ENCODE measurements at places on chromosomes 5 and 9.

GRCh38 chr5:96896276-96896675 lies 20.0 kb downstream of the ERAP2 start:
- peaks cover 57% of the 10 kb centered on the region for H3K36me3 ChIP-seq
- H3K27me3 ChIP-seq, result no peaks in the 10 kb centered on the region
- peak overlapping the region; percentile 98 for H3K27ac ChIP-seq
- peak overlapping the region; percentile 79 for H3K4me3 ChIP-seq
- DNase-seq, result peak; percentile 85
- peaks cover 61% of the 10 kb centered on the region for H3K4me1 ChIP-seq

DNA sequence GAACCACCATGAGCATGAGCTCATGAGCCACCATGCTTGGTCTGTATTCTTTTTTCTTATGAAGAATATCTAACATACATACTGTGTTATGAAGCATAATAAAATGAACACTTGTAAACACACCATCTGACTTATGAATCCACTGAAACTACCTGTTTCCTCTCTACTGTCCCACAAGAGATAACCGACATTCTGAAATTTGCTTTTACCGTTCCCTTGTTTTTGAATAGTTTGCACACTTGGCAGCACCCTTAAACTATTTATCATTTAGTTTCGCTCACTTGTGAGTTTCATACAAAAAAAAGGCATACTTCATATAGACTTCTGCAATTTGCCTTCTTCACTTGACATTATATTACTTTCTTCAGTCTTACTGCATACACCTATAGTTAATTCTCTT lies 8.9 kb downstream of the LARS1 start:
- peaks cover 15% of the 10 kb centered on the region for H3K4me1 ChIP-seq
- H3K4me3 ChIP-seq, result no peak overlapping the region
- no peak for DNase-seq
- H3K36me3 ChIP-seq, result peaks cover 43% of the 10 kb centered on the region
- H3K27ac ChIP-seq, result no peak overlapping the region

DNA sequence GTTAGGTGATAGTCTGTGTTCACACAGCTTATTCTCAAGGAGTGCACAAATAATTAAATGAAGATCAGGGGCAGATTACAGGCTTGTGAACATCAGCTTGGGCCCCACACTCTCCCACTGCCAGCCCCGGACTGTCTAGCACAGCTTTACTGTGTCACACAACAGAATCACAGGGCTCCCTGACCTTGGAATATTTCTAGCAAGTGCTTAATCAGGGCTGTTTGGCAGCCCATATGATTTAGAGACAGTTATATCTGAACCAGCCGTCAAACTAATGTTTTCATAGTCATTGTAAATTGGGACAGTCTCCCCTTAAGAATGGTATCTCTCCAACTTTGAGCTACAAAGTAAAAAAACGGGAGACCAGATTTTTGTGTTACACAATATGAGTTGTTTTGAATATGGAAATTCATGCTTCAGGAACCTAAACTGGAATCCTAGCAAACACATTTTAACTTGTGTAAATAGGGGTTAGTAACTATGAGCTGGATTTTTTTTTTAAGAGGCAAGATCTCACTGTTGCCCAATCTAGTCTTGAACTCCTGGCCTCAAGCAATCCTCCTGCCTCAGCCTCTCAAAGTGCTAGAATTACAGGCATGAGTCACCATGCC lies 517.6 kb downstream of the BNC2 start:
- H3K27ac ChIP-seq, result no peak overlapping the region
- no peaks in the 10 kb centered on the region for H3K4me1 ChIP-seq
- H3K36me3 ChIP-seq, result no peaks in the 10 kb centered on the region
- no peak overlapping the region for H3K4me3 ChIP-seq
- no peak for DNase-seq

DNA sequence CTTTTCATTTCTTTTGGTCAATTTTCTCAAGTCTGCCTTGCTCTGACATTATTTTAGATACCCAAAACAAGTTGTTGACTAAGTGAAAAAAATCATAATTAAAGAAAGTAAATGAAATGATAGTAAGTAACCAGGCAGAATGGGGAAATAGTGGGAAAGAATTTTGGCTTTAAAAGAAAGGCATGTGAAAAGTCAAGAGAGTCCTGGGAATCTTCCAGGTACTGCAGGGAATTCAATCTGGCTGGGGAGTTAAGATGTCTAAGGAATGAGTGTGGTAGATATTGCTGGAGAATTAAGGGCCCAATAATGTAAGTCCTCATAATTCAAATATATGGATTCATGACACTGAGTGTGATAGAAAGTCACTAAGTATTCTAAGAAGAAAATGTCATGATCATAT lies 123.1 kb upstream of the PAPPA start:
- H3K4me1 ChIP-seq, result no peaks in the 10 kb centered on the region
- H3K4me3 ChIP-seq, result no peak overlapping the region
- no peaks in the 10 kb centered on the region for H3K27me3 ChIP-seq
- DNase-seq, result no peak
- no peaks in the 10 kb centered on the region for H3K36me3 ChIP-seq

DNA sequence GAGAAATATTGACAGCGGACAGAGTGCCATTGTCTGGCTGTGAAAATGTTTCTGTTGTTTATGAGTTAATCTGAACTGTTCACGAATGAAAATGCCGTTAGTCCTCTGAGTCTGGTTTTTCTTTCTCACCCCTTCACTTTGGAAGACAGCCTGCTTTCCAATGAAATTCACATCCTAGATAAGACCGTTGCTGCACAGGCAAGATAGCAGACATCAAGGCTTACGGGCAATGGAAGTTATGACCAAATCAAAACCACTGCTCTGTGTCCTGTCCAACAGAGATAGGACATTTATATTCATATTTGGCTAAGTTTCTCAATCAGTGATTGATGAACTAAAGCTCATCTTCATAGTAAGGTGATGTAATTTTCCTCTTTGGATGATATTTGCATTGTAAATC lies 180.0 kb upstream of the DMAC1 start:
- peaks cover 75% of the 10 kb centered on the region for H3K4me1 ChIP-seq
- no peak overlapping the region for H3K27ac ChIP-seq
- no peaks in the 10 kb centered on the region for H3K36me3 ChIP-seq
- no peak for DNase-seq
- H3K4me3 ChIP-seq, result no peak overlapping the region

DNA sequence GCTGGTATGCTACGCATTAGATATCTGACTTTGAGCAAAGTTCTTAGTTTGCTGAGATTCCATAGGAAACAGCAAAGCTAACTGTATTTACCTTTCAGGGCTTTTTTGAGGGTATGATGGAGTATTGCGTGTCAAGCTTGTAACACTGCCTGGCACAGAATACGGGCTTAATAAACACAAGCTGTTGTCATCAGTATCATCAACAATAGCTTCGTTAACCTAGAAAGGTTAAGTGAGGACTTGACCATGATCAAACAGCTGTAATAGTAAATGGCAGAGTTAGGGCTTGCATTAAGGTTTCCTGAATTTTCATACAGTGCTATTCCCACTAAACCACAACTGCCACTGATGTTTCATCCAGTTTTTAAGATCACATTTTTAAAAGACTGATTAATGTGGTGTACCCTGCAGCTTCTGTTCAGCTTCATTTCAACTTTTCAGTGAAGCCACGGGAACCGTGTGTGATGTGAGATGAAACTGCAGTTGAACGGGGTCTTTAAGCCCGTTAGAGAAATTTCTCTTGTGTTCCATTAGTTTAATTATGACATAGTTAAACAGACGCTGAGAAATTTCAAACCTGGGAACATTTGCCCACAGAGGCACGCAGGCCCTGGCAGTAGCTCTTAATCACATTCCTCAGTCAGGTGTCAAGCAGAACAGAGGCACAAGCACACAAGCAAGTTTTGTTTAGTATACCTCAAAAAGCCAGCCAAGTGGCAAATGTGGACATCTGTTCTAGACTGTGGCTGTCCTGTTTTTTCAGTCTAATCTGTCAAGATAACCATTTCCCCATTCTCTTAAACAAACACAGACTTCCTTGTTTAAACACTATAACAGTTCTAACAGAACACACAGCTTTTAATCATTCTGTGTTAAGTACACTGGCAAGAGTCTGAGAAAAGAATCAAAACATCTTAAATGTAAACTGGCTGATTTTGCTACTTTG lies 147.1 kb downstream of the ZNF608 start:
- H3K36me3 ChIP-seq, result no peaks in the 10 kb centered on the region
- H3K27me3 ChIP-seq, result peaks cover 13% of the 10 kb centered on the region
- DNase-seq, result no peak
- H3K4me3 ChIP-seq, result no peak overlapping the region
- H3K4me1 ChIP-seq, result no peaks in the 10 kb centered on the region
- H3K27ac ChIP-seq, result no peak overlapping the region

DNA sequence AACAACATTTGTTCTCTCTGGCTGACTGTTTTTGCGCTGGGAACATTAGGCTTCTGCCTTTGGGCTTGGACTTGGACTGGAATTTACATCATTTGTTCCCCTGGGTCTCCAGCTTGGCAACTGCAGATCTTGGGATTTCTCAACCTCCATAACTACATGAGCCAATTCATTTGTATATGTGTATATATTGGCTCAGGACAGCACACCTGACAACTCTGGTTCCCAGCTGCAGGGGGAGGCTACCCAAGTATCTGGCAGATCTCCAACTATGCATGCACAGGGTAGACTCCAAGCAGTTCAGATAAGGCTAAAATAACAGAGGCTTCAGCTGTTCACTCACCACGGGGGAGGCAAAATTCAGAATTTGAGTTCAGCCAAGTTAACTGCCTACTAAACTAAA lies 31.6 kb upstream of the F2RL1 start:
- no peaks in the 10 kb centered on the region for H3K36me3 ChIP-seq
- no peak overlapping the region for H3K27ac ChIP-seq
- peaks cover 18% of the 10 kb centered on the region for H3K4me1 ChIP-seq
- H3K4me3 ChIP-seq, result no peak overlapping the region
- no peak for DNase-seq

- peaks cover 27% of the 10 kb centered on the region for H3K4me1 ChIP-seq
- peaks cover 3% of the 10 kb centered on the region for H3K27me3 ChIP-seq
- H3K4me3 ChIP-seq, result no peak overlapping the region
- no peak for DNase-seq
- no peak overlapping the region for H3K27ac ChIP-seq
Observed at GRCh38 chr5:65822710-65823109, 100.7 kb downstream of the NLN start.

DNA sequence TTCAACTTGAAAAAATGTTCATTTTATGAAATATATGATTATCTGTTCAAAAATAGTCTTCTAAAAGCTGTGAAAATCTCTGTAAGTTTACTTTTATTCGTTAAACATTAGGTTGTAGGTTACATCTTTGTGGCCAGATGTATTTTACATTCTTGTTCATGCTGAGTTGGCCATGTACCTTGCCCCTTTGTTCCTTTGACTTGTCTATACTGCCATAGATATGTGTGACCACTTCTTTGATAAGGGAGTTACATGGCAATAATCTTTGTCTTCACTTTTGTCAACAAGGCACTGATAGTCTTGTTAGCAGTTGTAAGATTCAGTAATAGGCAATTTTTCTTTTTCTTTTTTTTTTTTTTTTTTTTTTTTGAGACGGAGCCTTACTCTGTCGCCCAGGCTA lies 15.9 kb downstream of the SEC24A start:
- no peak overlapping the region for H3K27ac ChIP-seq
- H3K27me3 ChIP-seq, result no peaks in the 10 kb centered on the region
- DNase-seq, result no peak

GRCh38 chr9:99262949-99263418 lies 40.9 kb downstream of the SEC61B start:
- H3K4me1 ChIP-seq, result peaks cover 23% of the 10 kb centered on the region
- H3K36me3 ChIP-seq, result no peaks in the 10 kb centered on the region
- no peak for DNase-seq
- H3K27me3 ChIP-seq, result peaks cover 1% of the 10 kb centered on the region

DNA sequence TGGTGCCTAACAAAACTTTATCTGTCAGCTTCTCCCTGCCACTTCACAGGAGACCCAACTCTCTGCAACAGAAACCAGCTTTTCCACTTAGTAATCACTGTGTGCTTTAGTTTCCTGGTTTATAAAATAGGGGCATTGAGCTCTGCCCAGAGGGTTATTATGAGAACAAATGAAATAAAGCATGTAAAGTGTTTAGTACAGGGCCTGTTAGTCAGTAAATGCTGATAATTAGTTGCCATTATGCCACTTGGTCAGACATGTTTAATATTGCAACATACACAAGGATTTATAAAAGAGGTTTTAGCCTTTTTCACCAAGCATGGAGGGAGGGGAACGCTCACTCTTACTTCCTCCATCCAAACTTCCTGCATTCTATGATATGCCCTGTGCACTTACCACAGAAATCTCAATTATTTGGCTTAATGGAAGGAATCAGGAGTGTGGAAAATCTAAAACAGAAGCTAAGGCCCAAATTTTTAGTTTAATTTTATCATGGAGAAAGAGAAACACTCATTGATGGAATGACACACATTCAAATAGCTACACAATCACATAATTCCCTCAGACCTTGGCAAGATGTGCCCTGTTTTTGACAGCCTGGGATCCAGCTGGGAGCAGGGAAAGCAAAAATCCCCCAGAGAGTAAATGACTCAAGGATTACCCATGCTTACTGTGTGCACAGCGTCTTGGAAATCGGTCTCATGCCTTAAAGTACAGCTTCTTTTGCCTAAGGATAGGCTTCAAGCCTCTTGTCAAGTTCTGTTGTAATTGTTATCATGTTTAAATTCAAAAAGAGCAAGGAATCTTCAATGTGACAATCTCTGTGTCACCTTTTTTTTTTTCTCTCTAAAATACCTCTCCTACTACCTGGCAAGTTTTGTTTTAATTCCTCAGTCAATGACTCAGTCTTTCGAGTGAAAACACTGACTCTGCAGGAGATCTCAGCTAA lies 34.0 kb downstream of the ZNF474 start:
- no peaks in the 10 kb centered on the region for H3K36me3 ChIP-seq
- DNase-seq, result no peak
- H3K27ac ChIP-seq, result no peak overlapping the region
- no peaks in the 10 kb centered on the region for H3K4me1 ChIP-seq
- peaks cover 2% of the 10 kb centered on the region for H3K27me3 ChIP-seq
- H3K4me3 ChIP-seq, result no peak overlapping the region

GRCh38 chr9:87684627-87685219 lies 41.2 kb upstream of the CTSL start:
- H3K4me3 ChIP-seq, result no peak overlapping the region
- H3K36me3 ChIP-seq, result no peaks in the 10 kb centered on the region
- peaks cover 24% of the 10 kb centered on the region for H3K4me1 ChIP-seq
- DNase-seq, result peak; percentile 22
- no peak overlapping the region for H3K27ac ChIP-seq

GRCh38 chr5:149280124-149280523 lies 8.5 kb downstream of the AFAP1L1 start:
- no peak overlapping the region for H3K4me3 ChIP-seq
- H3K4me1 ChIP-seq, result no peaks in the 10 kb centered on the region
- no peak for DNase-seq
- no peaks in the 10 kb centered on the region for H3K36me3 ChIP-seq
- H3K27me3 ChIP-seq, result peaks cover 5% of the 10 kb centered on the region
- no peak overlapping the region for H3K27ac ChIP-seq

- H3K4me3 ChIP-seq, result peak overlapping the region; percentile 92
- no peaks in the 10 kb centered on the region for H3K27me3 ChIP-seq
- peak overlapping the region; percentile 99 for H3K27ac ChIP-seq
- peaks cover 49% of the 10 kb centered on the region for H3K4me1 ChIP-seq
- peaks cover 2% of the 10 kb centered on the region for H3K36me3 ChIP-seq
Observed at GRCh38 chr9:2015581-2016407, 647 bp downstream of the SMARCA2 start.
